ENCODE measurements at places on chromosomes 16 and 17.

GRCh38 chr16:11510178-11510973 is 76.3 kb downstream of the LITAF start:
- no peak for DNase-seq

GRCh38 chr16:11051879-11052808 is 107.8 kb downstream of the CLEC16A start:
- DNase-seq: no peak

DNA sequence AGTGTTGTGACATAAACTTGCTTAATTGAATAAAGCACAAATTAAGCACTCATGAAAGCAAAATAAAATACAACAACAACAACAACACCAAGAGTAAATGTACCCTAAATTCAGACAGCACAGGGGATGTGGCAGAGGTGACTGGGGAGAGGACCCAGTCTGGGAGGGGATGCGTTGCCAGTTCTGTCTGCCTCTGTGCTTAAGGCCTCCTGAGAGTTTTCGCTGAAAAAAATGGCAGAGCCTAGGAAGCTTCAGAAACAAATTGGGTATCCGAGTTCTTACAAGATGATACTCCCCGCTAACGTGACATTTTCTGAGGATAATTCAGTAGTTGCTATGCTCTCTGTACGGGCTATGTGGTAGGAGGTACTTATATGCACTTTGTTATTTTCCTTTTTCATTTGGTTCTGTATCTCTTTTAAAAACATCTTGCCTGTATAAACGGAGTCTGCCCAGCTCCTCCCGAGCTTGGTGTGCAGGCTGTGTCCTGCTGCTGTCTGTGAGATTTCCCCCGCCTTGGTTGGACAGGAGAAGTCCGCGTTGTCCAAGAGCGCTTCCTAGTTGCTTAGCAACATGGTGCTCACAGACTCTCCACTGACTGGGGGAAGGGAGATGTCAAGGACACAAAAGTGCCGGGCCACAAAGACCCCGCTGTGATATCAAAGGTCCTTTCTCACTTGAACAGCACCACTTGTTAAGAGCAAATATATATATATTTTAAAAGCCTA is 134.2 kb upstream of the CPHXL start:
- peak; percentile 78 for DNase-seq

- DNase-seq: no peak
Observed at GRCh38 chr16:75494184-75494583, 1.1 kb downstream of the CHST6 start.

- DNase-seq: no peak
Observed at GRCh38 chr17:82507631-82508175, 11.8 kb upstream of the FOXK2 start.

DNA sequence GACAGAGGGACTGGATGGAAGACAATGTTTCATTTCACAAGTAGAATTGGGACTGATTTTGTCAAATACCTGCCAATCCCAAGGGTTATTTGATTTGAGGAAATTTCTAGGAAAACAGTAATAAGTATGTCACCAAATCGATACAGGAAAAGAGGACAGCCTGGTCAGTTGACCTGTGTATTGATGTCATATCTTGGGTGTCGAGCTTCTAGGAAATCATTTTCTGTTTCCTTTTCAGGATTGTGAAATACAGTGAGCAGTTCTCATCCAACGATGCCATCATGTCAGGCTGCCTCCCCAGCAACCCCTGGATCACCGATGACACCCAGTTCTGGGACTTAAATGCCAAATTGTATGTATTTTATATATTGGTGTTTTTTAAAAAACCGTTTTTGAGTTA is 56.1 kb downstream of the RGS9 start:
- no peak for DNase-seq

- DNase-seq: no peak
Observed at GRCh38 chr16:56628486-56629350, 3.1 kb downstream of the MT1E start.

- no peak for DNase-seq
Observed at GRCh38 chr17:78759203-78759968, 22.7 kb downstream of the CYTH1 start.

DNA sequence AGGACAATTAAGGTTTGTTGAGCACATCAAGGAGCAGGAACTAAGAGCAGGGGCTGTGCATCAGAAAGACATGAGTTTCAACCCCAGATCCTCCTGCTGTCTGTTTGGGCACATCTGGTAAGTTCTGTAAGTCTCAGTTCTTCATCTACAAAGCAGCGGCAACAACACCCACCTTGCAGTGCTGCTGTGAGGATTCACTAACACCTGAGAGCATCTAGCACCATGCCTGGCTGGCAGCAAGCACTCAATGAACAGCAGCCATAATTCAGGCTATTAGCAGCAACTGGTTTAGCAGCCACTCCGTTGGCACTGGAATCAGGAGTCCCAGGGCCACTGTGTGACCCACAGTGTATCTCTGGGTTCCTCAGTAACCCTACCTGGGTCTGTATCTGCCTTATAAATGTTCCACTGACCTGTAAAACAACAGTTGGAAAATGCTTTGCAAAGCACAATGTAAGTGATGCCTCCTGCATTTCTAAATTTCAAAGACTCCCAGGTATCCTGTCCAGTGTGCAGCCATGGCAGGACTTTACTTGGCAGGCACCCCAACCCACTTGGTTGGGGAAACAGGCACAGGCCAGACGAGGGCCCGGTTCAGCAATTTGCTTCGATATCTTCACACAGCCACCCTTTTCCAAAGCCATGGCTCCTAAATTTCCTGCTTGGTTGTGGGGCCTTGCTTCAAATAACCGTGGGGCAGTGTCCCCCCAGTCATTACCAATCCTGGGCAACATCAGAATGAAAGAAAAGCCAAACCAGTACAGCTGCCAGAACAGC is 4.2 kb downstream of the ST3GAL2 start:
- no peak for DNase-seq

GRCh38 chr16:50547340-50548124 is 664 bp upstream of the NKD1 start:
- no peak for DNase-seq

DNA sequence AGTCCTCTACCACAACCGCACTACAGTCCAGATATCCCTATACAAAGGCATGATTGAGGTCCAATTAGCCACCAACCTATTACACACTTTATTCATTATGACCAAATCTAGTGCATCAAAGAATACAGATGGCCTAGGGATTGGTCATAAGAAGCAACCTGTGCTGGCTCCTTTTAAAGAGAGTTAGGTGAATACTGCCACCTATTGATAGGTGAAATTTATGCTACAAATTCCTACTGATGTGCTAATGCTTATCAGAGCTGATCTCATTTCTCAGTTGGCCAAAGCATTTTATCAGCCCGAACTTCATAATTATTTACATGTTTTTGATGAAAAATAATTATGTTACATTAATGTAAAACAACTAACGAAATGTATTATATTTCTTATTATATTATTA is 166.3 kb downstream of the ANKFN1 start:
- no peak for DNase-seq

- DNase-seq: no peak
Observed at GRCh38 chr17:82106688-82107305, 8.8 kb upstream of the FASN start.

DNA sequence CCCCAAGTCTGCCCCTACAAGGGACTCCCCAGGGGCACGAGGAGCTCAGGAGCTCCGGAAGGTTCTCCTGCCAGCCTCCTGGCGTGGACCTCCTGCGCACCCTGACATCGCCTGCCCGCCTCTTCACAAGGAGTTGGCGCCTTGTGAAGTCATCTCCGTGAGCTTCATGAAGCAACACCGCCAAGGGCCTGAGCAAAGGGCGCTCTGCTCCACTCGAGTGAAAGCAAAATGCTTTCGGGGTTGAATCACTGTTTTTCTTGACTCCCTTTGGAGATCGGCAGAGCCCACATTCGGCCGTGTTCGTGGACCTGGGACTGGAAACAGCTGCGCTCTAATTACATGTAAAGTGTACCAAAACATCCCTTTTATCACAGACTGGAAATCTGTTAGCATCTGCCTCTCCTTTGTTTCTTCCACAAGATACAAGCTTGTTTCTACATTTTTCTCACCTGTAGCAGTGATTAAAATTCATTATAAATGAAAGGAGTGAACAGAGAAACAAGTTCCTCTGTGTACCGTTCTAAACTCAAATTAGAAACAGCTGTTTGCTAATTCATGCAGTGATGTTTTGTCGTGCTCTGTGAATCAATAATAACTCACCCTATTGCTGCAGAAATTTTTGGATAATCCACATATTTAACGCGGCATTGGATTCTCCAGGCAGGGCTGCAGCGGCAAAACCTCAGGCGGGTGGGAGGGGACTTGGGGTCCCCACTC is 203.3 kb downstream of the ZNF423 start:
- DNase-seq: no peak

GRCh38 chr16:49463529-49463928 is 89.9 kb downstream of the C16orf78 start:
- DNase-seq: no peak

- no peak for DNase-seq
Observed at GRCh38 chr16:84379008-84379708, 10.8 kb downstream of the ATP2C2 start.

DNA sequence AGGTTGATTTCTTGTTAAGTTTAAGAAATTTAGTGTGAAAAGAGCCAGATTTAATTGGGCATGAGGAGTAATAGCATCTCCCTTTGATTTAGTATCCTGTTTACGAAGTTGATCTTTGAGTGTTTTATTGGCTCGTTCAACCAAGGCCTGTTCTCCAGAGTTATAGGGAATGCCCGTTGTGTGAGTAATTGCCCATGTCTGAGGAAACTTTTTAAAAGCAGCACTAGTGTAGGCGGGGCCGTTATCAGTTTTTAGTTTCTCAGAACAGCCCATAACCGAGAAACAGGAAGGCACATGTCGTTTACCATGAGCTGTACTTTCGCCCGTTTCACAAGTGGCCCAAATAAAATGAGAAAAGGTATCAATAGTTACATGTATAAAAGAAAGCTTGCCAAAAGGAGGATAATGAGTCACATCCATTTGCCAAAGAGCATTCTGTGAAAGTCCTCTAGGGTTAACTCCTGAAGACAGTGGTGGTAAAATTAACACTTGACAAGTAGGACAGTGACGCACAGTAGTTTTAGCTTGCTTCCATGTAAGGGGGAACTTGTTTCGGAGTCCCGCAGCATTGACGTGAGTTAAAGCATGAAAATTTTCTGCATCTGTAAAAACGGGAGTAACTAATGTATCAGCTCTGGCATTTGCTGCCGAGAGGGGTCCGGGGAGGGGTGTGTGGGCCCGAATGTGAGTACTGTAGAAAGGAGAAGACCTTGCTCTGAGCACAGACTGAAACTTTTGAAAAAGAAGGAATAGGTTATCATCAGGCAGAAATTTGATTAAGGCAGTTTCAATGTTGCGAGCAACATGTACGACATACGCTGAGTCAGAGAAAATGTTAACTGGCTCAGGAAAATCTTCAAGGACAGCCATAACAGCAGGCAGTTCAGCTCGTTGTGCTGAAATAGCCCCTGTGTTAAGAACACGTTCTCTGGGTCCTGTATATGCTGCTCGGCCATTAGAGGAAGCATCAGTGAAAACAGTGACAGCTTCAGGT is 18.5 kb upstream of the KCTD5 start:
- no peak for DNase-seq

DNA sequence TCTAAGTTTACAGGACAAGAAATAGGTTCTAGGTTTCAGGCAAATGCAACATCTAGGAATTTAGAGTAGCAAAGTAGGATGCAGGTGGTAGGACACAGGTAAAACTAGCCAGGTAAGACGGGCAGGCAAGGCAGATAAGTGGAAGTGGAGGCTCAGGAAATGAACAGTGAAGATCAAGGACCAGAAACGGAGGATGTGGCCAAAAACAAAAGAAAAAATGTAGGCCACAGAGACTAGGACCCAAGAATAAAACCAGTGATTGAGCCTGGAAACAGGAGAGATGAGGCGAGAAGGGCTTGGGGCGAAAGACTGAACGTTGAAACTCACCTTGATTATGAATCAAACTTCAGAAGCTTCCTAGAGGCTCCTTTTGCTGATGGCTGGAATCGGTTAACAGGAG is 24.0 kb downstream of the CPSF4L start:
- DNase-seq: no peak

GRCh38 chr16:79659344-79659743 is 58.8 kb upstream of the MAF start:
- DNase-seq: no peak

DNA sequence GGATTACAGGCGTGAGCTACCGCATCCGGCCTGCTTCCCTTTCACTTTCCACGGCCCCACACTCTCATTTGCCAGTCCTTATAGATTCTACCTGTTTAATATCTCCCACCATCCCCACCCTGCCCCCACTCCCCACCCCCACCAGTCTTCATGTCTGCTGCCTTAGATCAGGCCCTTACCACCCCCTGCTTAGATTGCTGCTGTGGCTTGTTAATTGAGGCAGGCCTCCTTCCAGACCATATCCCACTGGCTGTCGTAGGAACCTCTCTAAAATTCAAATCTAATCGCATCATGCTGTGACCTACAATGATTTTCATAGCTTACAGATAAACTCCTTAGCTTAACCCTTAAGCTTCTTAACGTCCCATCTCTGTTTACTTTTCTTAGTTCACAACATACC is 4.9 kb downstream of the IQCK start:
- no peak for DNase-seq

DNA sequence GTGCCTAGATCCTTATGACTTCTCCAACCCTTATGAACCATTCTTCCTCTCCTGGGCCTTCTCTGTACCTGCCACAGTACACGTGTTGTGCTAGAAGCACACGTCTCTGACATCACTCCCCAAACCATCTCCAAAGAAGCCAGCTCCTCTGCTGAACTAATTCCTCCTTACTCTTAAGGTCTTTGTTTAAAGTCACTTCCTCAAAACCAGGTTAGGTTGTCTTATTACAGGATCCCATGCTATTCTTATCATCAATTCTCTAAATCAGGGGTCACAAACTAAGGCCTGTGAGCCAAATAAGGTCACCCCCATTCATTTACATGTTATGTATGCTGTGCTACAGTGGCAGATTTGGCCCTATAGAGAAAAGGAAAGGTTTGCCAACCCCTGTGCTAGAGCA is 4.0 kb downstream of the SUPT6H start:
- DNase-seq: no peak

GRCh38 chr16:12496186-12496585 is 307.5 kb downstream of the CPPED1 start:
- no peak for DNase-seq

DNA sequence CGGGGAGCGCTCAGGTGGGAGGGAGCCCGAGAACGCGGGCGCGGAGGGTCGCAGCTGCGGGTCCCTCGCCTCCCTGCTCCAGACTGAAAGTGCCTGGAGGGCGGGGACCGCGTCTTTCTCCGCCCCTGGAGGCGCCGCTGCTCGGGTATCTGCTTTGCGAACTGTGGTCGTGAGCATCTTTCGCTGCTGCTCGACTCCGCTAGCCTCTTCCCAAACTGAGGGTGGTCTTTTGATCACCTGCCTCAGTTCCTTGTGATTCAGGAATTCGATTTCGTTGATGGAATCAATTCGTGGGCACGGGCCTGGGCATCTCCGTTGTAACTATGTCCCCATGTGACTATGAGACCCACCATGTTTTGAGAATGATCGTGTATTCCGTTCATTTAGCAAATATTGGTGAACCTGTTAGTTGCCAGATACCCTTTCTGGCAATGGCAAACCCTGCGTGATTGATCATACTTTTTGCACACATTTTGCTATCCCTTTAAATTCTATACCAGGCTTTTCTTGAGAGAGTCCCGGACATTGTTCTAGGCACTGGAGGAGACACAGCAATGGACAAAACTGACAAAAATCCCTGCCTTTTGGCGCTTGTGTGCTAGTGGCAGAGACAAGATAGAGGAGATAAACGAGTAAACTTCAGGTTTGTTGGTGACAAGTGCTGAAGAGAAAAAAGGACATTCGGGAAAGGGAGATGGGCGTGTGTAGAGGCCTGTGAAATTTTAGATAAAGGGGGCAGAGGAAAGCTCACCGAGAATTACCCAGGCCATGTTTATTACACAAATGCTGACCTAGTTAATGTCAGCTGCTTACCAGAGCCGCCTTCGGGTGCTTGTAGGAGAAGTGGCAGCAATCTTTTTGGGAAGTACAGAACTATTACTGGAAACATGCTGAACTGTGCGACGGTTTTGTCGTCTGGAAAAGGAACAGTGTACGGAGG is 948 bp downstream of the UTP18 start:
- DNase-seq: peak; percentile 24
